Endothelial cell of umbilical vein (primary cell): ENCODE measurements at places on chromosomes 12 and 14. TPM values are rescaled to one million over a fixed set of nuclear protein-coding genes. Genes with fewer than 3 reads are reported as not detected.

DNA sequence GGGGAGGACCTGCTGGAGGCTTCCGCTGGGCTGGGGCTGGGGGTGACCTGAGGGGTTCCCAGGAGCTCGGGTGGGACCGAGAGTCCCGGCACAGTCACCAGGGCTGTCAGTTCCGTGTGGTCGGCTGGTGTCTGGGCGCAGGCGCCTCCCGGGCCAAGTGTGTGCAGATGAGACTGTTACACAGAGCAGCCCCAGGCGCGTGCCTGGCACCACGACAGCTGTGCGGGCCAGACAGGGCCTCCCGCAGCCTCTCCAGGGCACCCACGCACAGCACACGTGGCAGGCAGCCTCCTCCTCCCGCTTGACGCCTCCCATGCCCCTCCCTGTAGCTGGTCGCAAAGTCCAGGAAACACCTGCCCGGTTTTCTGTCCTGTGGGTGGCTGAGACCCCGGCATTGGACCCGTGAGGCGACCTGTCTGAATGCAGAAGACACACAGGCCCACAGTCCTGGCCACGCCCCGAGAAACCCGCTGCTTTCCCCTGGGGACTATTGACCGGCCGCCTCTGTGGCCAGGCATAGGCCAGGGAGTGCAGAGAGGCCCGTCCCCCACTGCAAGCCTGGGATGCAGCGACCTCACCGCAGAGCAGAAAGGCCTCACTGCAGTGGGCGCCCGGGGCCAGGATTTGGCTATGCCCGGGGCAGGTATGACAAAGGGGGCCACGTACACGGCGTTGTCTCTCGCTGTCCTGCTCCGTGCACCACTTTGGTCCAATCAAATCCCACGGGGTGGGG lies 12.1 kb upstream of the GALNT9 start:
- DNase-seq: no peak

RESF1 gene
- 62.1 and 70.0 TPM in 2 replicates for total RNA-seq

DNA sequence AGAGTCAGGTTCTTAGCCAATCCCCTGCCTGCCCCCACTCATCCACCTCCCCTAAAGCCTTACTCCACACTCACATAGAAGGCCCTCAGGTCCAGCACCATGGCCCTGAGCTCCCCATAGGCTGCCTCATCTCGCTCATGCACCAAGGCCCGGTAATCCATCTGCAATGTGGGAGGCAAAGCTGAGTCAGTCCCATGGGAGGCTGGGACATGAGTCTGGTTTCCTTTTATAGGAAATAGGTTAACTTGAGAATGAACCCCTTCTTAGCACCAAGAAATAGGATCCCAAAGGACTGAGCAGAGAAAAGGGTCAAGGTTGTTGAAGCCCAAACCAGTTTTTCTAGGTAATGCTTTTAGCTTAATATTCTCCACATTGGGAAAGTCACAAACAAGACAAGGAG lies 2.1 kb upstream of the EMC9 start:
- no peak for DNase-seq

- DNase-seq: no peak
Measured at GRCh38 chr14:72947366-72948160, 21.3 kb downstream of the DCAF4 start.

GRCh38 chr12:117328556-117329100 lies 32.8 kb downstream of the NOS1 start:
- DNase-seq: no peak

GRCh38 chr12:72836194-72836593 lies 564.0 kb downstream of the TRHDE start:
- no peak for DNase-seq
